ENCODE measurements at places on chromosomes 3 and 15. TPM values are rescaled to one million over a fixed set of nuclear protein-coding genes. Genes with fewer than 3 reads are reported as not detected.

The SNX33 gene
- 22.8 TPM for total RNA-seq

- H3K27me3 ChIP-seq, result no peaks in the 10 kb centered on the region
- DNase-seq, result no peak
Observed at GRCh38 chr3:158961471-158961870, 159.6 kb downstream of the MFSD1 start.

GRCh38 chr15:100918034-100918689, 995 bp upstream of the LRRK1 start:
- no peaks in the 10 kb centered on the region for H3K27me3 ChIP-seq
- H3K27ac ChIP-seq, result peak overlapping the region; percentile 87
- DNase-seq, result peak; percentile 97
- H3K4me1 ChIP-seq, result peaks cover 31% of the 10 kb centered on the region
- H3K36me3 ChIP-seq, result no peaks in the 10 kb centered on the region
- H3K4me3 ChIP-seq, result peak overlapping the region; percentile 72

The ATP13A4 gene
- 8.4 TPM for total RNA-seq

DNA sequence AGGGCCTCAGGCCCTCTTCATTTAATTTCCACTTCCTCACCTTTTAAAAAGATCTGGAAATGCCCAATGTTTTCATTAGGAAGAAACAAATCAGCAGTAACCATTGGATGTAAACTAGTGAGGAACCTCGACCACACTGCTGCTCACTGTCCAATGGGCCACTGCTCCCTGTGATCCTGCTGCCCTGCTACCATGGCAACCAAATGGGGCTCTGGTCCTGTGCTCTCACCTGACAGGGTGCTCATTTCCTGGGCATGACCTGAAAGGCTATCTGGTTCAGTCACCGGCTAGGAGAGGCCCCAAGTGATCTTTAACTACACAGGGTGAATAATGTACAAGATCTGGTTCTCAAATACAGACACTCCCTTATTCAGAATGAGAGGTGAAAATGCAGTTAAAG, 54.6 kb downstream of the ARHGEF3 start:
- H3K27me3 ChIP-seq, result no peaks in the 10 kb centered on the region
- H3K4me1 ChIP-seq, result no peaks in the 10 kb centered on the region
- H3K27ac ChIP-seq, result no peak overlapping the region

DNA sequence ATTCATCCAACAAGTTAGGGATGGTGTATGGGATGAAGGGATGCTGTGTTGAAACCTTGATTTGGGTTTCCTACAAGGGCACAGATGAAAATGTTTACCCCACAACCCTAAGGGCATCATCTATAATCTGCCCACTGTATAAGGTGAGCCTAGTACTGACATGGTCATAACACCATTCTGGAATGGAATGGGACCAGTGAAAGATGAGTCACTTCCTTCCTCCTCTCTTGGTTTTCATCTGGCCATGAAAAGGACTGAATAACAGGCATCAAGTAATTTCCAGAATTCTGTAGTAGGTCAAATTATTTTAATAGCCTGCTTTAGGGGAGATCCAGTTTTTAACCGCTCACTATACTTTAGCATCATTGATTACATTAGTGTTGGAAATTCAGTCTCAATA, 538.6 kb downstream of the NR2F2 start:
- H3K4me1 ChIP-seq, result no peaks in the 10 kb centered on the region
- no peaks in the 10 kb centered on the region for H3K36me3 ChIP-seq
- no peaks in the 10 kb centered on the region for H3K27me3 ChIP-seq
- H3K4me3 ChIP-seq, result no peak overlapping the region

- peaks cover 3% of the 10 kb centered on the region for H3K36me3 ChIP-seq
- no peaks in the 10 kb centered on the region for H3K4me1 ChIP-seq
- H3K4me3 ChIP-seq, result no peak overlapping the region
- no peak overlapping the region for H3K27ac ChIP-seq
- H3K27me3 ChIP-seq, result no peaks in the 10 kb centered on the region
- no peak for DNase-seq
Observed at GRCh38 chr3:183218826-183219225, 34.2 kb upstream of the B3GNT5 start.

DNA sequence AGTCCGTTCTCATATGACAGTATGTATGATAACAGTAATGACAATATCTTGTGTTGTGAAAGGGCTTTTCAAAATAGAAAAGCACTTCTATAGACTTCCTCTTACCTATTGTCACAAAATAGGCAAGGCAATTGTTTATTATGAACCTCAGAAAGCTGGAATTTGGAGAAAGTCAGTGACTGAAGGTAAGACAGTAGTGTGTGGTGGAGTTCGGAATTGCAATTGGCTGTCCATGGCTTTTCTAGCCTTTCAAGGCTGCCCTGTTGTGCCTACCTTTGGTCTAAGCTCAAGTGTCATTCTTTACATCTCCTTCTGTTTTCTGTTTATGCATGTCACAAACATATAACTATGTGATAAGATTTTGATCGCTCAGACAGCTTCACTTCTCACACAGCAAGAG, 219.3 kb upstream of the NR2E3 start:
- H3K27ac ChIP-seq, result no peak overlapping the region
- no peak for DNase-seq
- no peaks in the 10 kb centered on the region for H3K27me3 ChIP-seq
- H3K36me3 ChIP-seq, result no peaks in the 10 kb centered on the region
- H3K4me3 ChIP-seq, result no peak overlapping the region
- no peaks in the 10 kb centered on the region for H3K4me1 ChIP-seq

DNA sequence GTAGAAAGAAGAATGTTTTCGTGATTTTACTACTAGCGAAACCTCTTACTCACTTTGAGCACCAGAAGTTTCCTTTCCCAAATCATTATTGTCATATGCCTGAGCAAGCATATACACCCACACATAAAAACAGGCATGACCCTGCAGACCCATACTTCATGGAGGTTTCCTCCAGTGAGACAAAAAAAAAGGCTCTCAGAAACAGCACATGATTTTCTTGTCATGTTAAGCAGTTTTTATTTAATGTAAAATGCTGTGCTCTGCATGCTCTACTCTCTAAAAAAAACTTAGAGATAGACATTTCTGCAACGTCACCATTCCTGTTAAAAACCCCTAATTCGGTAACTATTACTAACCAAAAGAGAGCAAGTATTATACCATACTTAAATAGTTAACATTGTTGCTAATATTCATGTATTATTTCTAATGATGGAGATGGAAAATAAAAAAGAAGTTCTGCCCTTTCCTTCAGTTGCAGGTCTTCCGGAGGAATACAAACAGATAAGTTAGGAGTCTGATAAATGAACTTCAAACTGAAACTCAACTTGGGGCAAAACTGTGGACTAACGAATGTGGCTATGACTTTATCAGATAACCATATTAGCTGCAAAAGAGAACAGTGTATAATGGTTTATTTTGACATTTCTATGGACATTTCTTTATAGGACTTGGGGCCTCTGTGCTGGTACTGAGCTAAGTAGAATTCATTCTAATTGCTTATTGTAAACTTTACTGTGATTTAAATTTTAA, 15.9 kb downstream of the CD200R1 start:
- H3K27me3 ChIP-seq, result no peaks in the 10 kb centered on the region
- H3K4me1 ChIP-seq, result peaks cover 26% of the 10 kb centered on the region
- DNase-seq, result no peak
- H3K27ac ChIP-seq, result peak overlapping the region; percentile 56
- no peaks in the 10 kb centered on the region for H3K36me3 ChIP-seq
- no peak overlapping the region for H3K4me3 ChIP-seq

GRCh38 chr3:190617185-190617584, 103.3 kb downstream of the IL1RAP start:
- H3K4me1 ChIP-seq, result no peaks in the 10 kb centered on the region

GRCh38 chr15:36887214-36887961, 213.0 kb downstream of the MEIS2 start:
- no peak overlapping the region for H3K27ac ChIP-seq
- H3K4me1 ChIP-seq, result peaks cover 5% of the 10 kb centered on the region
- no peak overlapping the region for H3K4me3 ChIP-seq
- no peaks in the 10 kb centered on the region for H3K27me3 ChIP-seq
- H3K36me3 ChIP-seq, result no peaks in the 10 kb centered on the region

DNA sequence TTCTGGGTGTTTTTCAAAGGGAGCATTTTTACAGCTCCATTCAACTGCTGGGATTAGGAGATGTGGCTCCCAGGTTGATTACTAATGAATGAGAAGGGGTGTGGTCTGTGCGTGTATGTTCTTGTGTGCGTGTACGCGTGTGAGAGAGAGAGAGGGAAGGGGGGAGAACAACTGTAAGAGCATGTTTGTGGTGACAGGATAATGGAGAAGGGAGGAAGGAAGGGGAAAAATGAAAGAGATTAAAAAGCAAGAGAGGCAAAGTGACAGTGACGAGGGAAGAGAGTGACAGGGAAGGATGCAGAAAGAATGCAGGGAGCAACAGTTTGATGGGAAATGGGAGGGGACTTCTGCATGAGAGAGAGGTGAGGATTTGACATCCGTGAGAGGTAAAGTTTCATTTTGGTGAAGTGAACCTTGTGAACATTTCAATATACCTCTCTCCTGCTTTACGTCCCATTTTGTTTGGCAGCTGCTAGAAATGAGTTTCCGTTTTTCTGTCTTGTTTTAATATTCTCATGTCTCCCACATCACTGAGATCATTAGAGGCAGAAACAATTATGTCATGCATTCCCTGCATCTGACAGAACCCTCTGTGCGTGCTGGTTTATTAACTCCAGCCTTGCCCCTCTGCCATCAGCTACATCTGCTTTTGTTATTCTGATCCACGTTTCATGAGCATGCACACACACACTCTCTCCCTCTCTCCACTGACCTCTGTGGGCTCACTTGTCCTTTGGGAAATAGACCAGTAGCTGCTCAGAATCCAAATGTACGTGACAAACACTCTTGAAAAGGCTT, 161.6 kb downstream of the GAP43 start:
- H3K4me3 ChIP-seq, result peak overlapping the region; percentile 79
- no peaks in the 10 kb centered on the region for H3K27me3 ChIP-seq
- DNase-seq, result no peak
- H3K27ac ChIP-seq, result peak overlapping the region; percentile 93
- H3K4me1 ChIP-seq, result peaks cover 17% of the 10 kb centered on the region

The NMB gene
- 1.6 TPM for total RNA-seq

GRCh38 chr3:48016301-48016973, at the start of gene MAP4:
Gene MAP4, minus strand, starts transcription at chr3:48016416. Its CDS starts 17,556 bp downstream, at chr3:47998860.
- DNase-seq, result no peak
- H3K27me3 ChIP-seq, result no peaks in the 10 kb centered on the region
- peaks cover 78% of the 10 kb centered on the region for H3K4me1 ChIP-seq
- peak within 1 kb of the TSS; percentile 29 for H3K27ac ChIP-seq
- H3K36me3 ChIP-seq, result peaks cover 8% of the 10 kb centered on the region

The TTLL13 gene
- not detected for total RNA-seq
